Lower leg skin (tissue), 4 donors: ENCODE measurements at places on chromosomes 1 and 21.

DNA sequence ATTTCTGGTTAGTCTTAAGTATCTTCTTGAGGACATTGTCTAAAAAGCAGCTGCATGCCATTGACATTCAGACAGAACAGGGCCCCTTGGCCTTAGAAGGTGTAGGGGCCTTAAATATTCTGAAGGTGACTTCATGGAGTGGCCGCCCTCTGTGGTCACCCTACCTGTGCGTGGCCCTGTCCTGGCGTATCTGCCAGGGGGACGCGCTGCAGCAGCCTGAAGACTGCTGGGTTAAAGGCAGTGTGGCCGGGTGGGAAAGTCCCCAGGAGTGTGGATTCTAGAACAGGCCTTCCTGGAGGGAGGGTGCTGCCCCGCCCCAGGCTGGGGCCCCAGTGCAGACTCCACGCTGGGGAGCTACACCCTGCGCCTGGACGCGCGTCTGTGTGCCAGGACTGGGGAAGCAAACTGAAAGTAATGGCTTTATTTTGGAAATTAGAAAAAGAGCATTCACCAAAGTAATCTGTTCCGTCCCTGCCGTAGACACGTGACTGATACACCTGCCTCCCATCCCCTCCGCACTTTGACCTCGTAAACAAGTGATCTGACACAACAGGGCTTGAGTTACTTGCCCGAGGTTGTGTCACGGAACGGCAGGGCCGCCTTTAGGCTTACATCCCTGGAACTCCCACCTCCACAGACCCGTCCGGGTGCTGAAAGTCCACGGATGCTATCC, 1.8 kb downstream of the AGPAT3 start:
- DNase-seq, result no peak

- no peak for DNase-seq
These were observed 23.8 kb downstream of the KCNA2 start for GRCh38 chr1:110582378-110582777.

DNA sequence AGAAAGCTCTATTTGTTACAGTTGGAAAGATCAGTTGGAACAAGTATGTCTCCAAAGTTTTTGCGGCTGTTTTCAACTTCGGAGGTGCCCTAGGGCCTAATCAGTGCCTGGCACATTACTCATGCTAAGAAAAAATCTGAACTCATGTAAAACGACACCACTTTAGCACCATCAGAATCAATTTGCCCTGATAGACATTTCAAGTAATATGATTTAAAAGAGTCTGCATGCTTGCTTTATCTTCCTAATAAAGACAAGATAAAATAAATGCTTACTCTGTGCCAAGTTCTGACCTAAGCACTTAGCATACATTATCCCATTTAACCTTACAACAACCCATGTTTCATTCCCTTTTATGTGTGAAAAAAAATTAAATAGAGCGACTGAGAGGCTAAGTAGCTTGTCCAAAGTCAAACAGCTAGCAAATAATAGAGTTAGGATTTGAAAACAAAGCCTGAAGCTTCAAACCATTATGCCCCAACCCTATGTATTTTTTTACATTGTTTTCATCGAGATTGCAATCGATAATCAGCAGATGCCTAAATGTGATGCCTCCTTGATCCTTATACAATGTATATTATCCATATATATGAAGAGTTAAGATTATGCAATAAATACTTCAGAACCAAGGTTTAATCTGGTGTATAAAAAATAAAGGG, 91.3 kb downstream of the DENND1B start:
- DNase-seq, result no peak

- no peak for DNase-seq
These were observed 32.9 kb downstream of the CD58 start for GRCh38 chr1:116537898-116538297.

DNA sequence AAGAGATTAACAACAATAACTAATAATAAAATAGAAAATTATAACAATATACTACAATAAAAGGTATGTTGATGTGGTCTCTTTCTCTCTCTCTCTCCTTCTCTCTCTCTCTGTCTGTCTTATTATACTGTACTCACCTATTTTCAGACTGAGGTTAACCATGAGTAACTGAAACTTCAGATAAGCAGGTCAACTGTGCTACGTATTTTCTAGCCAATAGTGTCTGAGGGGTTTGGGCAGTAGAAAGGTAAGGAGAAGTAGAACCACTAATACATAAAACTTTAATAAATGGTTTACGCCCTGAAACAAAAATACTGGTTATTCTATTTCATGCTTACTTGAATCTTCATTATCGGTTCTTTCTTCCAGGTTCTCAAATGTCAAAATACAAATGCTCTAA, 71.0 kb upstream of the LRRC53 start:
- no peak for DNase-seq

DNA sequence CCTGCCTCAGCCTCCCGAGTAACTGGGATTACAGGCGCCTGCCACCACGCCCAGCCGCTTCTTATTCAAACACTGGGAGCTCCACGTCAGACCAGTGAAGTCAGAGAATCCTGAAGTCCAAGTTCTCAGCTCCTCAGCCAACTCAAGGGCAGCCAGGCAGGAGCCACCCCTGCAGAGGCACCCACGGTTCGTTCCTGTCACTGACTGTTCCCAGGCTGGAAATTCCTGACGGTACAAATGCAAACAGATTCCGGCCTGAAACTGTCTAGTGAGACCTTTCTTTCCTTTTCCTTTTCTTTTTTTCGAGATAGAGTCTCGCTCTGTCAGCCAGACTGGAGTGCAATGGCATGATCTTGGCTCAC, 11.7 kb downstream of the SLC35E2B start:
- no peak for DNase-seq

GRCh38 chr1:159122005-159122621, 45.5 kb upstream of the AIM2 start:
- no peak for DNase-seq

- DNase-seq, result no peak
These were observed 2.6 kb downstream of the PRDM2 start for GRCh38 chr1:13702425-13703127.

DNA sequence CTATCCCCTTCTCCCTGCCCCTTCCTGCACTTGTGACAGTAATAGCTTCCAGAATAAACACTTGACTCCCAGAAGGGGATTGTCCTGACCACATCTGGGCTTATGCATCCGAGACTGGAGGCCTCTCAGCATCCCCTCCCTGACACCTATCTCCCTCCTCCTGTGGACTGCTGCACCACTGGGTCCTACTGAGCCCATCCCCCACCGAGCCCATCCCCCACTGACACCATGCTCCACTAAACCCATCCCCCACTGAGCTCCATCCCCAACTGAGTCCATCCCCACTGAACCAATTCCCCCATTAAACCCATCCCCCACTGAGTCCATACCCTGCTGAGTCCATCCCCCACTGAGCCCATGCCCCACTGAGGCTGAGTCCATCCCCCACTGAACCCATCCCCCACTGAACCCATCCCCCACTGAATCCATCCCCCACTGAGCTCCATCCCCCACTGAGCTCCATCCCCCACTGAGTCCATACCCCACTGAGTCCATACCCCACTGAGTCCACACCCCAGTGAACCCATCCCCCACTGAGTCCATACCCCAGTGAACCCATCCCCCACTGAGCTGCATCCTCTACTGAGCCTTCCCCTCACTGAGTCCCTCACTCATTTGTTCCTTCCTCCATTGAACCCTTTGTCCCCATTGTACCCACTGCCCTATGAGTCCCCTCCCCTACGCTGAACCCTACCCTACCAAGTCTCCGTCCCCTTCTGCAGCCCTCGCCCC, 5.6 kb downstream of the PDZK1IP1 start:
- DNase-seq, result no peak

- no peak for DNase-seq
These were observed 19.3 kb downstream of the INSRR start for GRCh38 chr1:156839426-156840109.

GRCh38 chr1:212637902-212638301, 29.3 kb downstream of the ATF3 start:
- no peak for DNase-seq

GRCh38 chr1:39648496-39648895, 9.1 kb upstream of the HEYL start:
- DNase-seq, result no peak

GRCh38 chr1:78607334-78607927, 12.8 kb upstream of the IFI44L start:
- no peak for DNase-seq

DNA sequence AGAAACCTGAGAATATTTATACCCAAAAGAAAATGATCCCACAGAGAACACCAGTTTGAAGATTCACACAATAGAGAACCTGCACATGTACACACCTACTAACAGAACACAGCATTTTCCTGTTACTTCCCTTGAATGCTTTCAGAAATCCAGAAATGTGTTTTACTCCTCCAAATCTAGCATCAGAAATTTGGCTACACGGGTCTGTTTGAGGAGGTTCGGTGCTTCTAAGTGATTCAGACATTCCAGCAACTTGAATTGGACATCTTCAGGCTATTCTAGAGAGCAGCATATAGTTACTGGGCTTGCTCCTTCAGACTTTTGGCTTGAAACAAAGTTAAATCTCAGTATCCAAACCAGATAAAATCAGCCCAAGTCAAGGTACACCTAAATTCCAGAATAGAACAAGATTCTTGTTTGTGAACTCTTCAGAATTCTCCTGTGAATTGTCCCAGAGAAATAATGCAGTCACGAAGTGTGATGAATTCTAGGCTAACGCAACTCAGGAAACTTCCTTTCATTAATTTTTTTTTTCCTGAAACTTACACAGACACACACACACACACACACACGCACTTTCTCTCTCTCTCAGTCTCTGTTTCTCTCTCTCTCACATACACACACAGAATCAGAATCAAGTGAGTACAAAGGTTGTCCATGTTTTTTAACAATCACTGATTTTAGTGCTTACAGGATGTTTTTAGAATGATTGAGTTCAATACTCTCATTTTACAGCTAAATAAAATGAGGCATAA, 278.4 kb upstream of the SNX7 start:
- DNase-seq, result no peak

DNA sequence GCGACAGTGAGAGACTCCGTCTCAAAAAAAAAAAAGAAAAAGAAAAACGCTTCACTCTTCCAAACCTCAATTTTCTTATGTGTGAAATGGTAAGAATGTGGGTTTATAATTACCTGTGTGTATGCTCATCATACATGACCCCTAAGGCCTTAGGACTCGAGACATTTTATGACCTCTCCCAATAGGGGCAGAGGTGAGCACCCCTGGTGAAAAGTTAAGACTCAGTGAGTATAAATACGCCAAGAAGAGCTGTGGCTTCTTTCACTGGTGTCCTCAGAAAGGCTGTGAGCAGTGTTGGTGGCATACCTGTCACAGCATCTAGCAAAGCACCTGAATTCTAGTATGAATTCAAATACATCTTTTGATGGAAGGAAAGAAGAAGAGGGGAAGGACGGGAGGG, 7.8 kb upstream of the FCMR start:
- DNase-seq, result no peak

DNA sequence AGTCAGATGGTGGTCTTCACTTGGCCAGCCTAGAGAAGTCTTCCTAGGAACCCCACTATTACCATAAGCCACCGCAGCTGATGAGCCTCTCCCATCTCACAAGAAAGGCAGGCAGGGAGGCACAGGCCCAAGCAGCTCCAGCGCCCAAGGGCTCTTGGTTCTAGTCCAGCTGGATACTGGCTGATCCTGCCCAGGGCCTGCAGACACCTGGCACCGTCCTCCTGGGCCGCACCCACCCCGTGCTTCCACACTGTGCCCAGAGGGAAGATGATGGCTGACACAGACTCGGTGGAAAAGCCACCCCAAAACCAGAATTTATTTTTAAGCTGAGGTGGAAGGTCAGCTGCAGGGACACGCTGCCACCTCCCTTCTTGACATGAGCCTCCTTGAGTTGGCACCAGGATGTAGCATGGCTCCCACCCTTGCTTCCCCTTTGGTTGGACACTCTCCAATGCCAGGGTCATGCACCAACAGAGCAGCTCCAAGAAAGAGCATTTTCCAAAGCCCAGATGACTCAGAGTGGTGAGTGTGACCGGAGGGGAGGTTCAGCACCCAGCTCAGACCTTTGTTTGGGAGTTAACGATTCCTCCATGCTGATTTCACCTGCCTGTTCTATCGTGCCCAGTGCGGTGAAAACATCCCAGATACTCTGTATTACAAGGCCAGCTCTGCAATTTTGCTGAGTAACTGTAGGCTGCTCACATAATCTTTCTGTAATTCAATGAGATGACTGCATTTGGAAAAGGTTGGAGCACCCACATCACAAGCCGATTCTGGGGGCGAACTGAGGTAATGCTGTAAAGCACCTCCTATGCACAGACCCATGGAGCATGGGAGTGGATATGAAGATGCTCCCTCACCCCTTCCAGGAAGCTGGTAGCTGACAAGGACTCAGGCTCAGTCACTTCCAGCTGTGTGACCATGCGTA, 63.1 kb upstream of the SLC2A1 start:
- peak; percentile 87 for DNase-seq

DNA sequence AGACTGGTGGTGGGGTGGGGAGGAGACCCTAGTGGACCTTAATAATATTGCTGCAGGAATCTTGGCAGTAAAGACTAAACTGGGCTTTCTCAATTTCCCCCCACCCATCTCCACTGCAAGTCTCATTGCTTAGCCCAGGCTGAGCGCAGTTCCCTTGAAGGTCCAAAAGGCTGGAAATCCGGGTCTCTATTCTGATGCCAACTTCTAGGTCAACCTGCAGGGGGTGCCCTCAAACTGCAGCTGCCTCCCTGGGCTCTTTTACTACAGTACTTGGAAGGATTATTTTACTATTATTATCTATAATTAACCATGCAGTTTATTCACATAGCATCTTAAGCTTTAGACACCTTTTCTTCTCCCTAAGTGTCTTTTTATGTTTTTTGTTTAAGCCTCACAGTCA, 85.4 kb upstream of the WARS2 start:
- DNase-seq, result no peak

- DNase-seq, result no peak
These were observed 78.8 kb downstream of the FAM78B start for GRCh38 chr1:166087734-166088571.

- DNase-seq, result no peak
These were observed 1.3 kb downstream of the SIPA1L2 start for GRCh38 chr1:232628335-232629249.

DNA sequence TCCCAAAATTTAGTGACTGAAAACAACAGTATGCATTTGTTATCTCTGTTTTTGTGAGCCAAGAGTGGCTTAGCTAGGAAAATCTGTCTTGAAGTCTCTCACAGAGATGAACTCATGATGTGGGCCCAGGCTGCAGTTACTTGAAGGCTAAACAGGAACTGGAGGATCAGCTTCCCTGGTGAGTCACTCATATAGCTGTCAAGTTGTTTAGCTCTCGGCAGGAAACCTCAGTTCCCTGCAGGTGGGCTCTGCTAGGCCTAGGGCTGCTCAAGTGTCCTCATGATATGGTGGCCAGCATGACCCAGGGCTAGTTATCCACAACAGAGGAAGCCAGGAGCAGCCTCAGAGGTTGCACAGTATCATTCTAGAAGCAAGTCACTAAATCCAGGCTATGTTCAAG, 30.2 kb upstream of the DDX59 start:
- no peak for DNase-seq
